Activated CD8-positive, alpha-beta memory T cell treated with anti-CD3 and anti-CD28 coated beads for 4 hours (primary cell): ENCODE measurements at places on chromosomes 4 and X.
A peak's percentile ranks its signal among the peaks of the same experiment; 100 is the strongest.

DNA sequence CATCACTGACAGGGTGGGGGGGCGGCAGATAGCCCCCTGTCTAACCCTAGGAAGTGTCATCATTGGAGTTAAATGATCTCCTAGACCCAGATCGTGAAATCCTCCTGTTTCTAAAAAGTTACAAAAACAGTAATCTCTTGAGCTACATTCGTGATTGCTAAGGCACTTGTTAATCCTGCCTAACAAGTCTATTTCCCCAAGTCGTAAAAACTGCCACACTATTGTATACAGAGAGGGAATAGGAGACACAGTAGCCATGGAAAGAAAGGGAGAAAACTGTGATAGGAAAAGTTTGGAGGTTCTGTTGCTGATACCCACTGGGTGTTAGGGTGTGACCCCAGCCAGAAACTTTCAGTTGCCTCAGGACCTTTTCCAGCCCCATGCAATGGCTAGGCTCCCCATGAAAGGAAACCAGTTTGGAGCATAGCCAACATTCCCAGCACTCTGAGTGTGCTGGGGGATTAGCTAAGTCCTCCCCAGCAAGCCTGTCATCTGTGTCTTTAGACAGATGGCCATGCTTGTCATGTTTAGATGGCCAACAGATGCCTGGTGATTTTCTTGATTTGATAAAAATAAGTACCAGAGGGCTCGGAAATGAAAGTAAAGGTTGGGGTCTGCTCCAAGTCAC, 63.3 kb upstream of the ANXA10 start:
- DNase-seq: no peak

GRCh38 chr4:153036931-153037482, 100.9 kb downstream of the FHDC1 start:
- DNase-seq: no peak

- no peak for DNase-seq
These were observed 24.1 kb downstream of the FGFRL1 start for GRCh38 chr4:1035510-1035909.

DNA sequence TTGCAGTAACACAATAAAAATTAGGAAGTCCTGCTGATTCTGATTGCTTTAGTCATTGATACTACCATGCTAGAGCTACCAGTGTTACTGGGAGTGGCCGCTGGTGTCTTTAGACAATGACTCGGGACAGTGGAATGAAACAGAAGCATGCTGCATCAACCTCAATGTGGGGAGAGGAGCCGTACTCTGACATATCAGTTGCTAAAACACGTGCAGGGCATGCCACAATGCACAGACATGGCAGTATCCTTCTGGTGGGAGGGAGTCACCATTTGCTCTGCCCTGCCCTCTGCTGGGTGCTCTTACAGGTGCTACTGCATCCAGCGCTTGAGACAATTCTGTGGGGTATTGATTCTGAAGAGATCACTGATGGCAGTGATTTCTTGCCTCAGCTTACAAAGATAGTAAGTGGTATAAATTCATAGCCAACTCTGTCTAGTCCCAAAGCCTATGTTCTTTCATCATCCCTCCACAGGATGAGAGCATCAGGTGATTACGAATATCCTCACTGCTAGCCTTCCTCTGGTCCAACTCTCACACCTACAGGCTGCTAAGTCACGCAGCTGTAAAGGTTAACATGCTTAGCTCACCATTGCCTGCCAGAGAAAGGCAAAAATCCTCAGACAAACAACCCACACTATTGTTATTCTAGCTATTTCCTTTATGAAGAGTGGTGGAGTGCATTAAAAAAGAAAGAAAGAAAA, 43.7 kb downstream of the NSG1 start:
- peak; percentile 5 for DNase-seq

DNA sequence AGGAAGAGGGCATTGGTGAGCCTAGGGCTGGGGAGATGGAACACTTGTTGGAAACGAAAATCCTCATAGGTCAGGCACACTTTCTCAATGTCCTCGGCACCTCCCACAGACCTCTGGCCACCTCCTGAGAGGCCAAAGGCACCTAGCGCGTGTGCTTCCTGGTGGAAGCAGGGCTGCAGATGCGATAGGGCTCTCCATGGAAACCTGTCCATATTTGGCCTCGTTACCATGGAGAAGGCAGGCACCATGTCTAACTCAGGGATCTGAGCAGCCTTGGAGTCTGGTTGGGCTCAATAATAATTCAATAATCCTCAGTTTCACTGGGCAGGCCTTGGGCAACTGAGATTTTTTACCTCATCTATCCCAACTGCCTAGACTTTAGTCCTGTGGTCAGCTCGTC, 58.3 kb downstream of the RAI2 start:
- no peak for DNase-seq

DNA sequence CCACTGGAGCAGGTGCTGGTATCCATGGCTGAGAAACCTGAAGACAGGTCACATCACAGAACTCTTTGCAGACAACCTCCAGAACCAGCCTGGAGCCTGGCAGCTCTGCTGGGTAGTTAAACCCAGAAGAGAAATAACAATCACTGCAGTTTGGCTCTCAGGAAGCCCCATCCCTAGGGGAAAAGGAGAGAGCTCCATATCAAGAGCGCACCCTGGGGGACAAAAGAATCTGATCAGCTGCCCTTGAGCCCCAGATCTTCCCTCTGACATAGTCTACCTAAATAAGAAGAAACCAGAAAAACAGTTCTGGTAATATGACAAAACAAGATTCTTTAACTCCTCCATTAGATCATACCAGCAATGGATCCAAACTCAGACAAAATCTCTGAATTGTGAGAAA, 823.2 kb upstream of the FRG1 start:
- no peak for DNase-seq

GRCh38 chr4:69999420-69999819, 3.7 kb downstream of the STATH start:
- DNase-seq: no peak

DNA sequence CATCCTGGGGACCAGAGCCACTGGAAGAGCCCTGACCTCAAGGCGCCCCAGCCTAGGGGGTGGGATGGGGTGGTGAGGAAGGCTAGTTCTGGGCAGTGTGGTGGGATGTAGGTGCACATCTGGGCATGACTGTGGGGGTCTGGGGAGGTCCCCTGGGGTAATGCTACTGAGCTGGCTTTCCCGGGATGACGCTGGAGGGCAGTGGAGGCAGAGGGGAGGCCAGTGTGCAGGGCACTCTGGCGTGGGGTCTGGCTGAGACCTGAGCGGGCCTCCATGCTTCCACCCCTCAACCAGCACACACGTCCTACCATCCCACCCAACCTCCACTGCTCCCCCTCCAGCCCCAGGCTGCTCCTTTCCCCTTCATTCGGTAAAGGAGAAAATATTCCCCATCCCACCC, 4.8 kb upstream of the SH3BP2 start:
- DNase-seq: no peak

GRCh38 chr4:38804654-38805295, at the start of gene TLR1:
TLR1 (minus strand) TSS chr4:38804791; CDS start chr4:38798831, 5,960 bp downstream.
- no peak for DNase-seq

- no peak for DNase-seq
These were observed 425.0 kb downstream of the FAT4 start for GRCh38 chr4:125739760-125740159.

- no peak for DNase-seq
These were observed 230.1 kb downstream of the HS6ST2 start for GRCh38 chrX:132728296-132728695.

GRCh38 chrX:133923113-133923512, 62.3 kb downstream of the GPC3 start:
- no peak for DNase-seq

GRCh38 chr4:108544481-108544880, 75.9 kb upstream of the RPL34 start:
- no peak for DNase-seq

- DNase-seq: no peak
These were observed 8.4 kb downstream of the BTK start for GRCh38 chrX:101377547-101377946.

DNA sequence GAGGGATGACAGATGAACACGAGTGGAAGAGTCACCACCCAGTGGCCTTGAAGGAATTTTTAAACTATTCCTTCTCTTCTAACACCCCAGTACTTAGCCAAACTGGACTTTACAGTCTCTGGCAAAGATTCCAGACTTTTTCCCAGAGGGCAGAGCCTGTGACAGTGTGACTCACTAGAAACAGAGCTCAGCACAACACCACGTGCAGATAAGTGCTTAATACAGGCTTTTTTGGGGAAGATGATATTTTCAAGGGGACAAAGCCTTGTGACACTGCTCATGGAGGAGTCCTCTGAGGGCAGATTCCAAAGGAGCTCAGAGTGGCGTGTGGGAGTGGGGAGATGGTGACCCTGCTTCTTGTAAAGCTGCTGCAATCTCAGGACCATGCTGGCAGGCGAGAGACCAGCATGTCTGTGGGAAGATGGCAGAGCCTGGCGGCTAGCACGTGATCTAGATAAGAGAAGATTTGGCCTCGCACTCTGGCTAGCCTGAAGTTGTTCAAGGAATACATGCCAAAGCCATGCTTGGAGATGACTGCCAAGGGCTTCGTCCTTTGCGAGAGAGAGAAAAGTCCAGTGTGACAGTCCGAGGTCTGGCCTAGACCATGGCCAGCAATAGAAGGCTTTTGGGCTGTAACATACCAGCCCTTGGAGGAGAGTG, 2.4 kb downstream of the RAB33A start:
- DNase-seq: no peak

DNA sequence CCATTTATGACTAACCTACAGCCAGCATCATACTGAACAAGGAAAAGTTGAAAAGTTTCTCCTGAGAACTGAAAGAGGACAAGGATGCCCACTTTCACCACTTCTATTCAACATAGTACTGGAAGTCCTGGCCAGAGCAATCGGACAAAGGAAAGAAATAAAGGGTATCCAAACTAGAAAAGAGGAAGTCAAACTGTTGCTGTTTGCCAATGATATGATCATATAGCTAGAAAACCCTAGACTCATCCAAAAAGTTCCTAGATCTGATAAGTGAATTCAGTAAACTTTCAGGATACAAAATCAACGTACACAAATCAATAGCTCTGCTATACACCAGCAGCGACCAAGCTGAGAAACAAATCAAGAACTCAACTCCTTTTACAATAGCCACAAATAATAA, 64.5 kb downstream of the CENPC start:
- DNase-seq: no peak

- DNase-seq: no peak
These were observed 12.3 kb upstream of the VCX2 start for GRCh38 chrX:8183346-8183745.
